ENCODE measurements at places on chromosomes 6 and 20.

DNA sequence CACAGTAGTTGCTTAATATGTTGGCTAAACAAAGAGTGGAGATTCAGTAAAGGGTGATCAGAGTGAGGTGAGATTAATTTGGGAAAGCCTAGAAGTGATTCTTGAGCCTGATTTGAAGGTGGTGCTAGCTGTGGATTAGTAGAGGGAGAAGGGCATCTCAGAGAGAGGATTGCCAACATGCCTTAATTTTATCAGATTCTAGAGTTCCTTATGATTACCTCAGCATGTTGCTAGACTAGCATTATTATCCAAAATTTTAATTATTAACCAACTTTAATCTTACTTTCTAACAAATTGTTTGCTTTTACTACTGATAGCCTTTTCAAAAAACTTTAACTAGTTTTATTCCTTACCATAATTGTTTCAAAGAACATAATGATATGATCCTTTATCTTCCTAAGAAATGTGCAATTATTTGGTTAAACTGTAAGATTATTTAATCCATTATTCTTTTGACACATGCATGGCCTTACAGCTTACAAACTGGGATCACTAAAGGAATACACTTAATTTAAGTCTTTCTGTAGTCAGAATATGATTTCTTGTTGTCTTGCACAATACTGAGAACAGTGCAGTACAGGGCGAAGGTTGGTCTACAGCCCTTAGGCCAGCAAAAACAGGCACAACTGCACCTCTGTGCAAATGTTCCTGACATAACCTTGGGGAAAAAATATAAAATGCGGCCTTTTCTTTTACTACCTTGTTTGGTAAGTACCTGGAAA lies 88.9 kb downstream of the SLC16A10 start:
- no peak for DNase-seq

DNA sequence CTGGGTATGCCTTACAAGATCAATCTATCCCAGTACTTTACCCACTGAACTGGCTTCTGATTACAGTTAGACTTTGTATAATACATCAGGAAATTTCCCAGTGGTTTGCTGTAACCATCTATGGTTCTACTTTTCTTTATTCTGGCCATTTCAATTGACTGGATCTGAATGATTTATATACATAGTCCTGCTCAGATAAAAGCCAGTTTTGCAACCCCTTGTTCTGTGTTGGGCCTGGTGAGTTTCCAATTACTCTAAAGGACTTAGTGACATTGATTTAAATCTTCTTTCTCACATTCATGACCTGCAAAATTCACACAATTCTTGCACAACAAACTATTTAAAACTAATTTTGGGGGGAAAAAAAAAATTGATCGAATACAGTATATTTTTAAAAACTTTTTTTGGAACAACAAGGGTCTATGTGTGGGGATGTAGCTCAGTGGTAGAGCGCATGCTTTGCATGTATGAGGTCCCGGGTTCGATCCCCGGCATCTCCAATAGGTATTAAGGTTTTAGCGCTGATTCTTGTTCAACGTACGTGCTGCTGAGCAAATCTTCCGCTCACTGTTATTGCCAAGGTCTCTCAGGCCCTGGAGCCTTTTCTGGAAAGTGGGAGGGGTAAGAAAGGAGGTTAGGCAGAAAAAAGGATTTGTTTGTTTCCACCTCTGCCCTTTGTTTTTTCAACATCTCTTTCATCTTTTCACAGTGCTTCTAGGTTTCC lies 117.5 kb downstream of the GPX5 start:
- peak; percentile 68 for DNase-seq

DNA sequence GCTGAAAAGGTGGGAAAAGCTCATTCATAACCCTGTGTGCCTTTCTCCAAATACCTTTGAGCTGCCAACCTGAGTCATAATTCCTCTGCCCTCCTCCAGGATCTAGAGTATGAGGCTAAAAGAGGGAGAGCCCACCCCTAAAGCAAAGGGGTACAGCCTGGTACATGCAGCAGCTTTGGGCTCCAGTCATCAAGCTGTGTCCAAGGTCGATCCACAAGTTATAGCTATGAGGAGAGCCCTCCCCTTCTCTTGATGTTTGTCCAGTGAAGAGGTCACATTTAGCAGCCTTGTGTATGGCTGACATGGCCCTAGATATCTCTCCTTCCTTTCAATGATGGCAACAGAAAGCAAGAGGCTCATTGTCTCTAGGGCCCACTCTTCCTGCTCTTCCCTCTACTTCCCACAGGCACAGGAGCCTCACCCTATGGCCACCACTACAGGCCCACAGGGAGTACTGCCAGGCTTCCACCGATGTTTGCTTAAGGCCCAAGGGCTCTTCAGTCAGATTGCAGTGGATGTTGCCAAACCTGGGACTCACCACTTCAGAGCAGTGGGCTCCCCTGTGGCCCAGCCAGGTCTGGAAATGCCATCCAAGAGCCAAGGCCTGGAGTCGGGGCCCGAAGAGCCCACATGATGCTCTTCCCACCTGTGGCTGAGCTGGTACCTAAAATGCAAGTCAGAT lies 176.8 kb downstream of the CD83 start:
- DNase-seq = no peak

GRCh38 chr6:36724514-36725390 lies 27.1 kb downstream of the RAB44 start:
- DNase-seq = peak; percentile 39

- DNase-seq = no peak
Measured at GRCh38 chr6:75114806-75115205, 91.0 kb downstream of the COL12A1 start.

- DNase-seq = no peak
Measured at GRCh38 chr20:57178582-57179111, 87.8 kb downstream of the BMP7 start.

- no peak for DNase-seq
Measured at GRCh38 chr20:39338469-39339376, 376.6 kb downstream of the DHX35 start.

GRCh38 chr6:1667012-1667804 lies 57.5 kb downstream of the FOXC1 start:
- no peak for DNase-seq

DNA sequence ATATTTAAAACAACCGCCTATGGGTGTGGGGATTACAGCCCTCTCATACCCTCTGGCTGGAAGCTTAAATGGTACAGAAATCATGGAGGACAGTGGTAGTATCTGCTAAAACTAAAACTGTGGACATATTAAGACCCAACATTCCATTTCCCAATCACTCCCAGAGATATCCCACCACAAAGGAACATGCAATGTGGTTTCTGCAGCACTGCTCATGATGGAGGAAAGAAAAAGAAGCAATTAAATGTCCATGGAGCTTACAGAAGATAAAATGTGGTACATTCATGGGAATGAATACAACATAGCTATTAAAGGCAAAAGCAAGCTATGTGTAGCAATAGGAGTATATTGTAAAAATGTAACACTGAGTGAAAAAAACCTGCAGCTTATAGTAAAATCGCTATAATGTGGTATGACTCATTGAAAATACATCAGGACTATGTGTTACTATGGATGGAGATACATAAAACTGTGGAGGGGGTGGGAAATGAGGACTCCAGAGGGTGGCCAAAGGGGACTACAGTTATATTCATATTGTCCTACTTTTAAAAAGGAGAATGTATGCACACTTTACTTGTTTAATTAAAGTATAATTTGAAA lies 22.9 kb upstream of the NNAT start:
- peak; percentile 14 for DNase-seq

DNA sequence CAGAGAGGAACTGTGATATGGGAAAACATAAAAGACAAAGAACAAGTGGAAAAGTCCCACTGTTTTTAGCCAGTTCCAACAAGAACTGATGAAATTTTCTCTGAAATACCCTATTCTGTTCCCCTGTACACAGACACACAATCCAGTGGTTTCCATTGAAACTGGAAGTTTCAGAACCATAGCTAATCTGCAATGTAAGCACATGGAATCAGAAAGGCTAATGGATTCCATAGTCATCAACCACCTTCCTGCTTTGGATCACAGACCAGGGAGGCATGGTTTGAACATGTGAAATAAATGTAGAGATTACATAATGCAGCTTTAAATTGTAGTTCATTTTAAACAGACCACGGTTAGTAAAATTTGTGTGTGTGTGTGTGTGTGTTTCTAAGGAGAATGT lies 242.1 kb downstream of the GJA1 start:
- DNase-seq = no peak

DNA sequence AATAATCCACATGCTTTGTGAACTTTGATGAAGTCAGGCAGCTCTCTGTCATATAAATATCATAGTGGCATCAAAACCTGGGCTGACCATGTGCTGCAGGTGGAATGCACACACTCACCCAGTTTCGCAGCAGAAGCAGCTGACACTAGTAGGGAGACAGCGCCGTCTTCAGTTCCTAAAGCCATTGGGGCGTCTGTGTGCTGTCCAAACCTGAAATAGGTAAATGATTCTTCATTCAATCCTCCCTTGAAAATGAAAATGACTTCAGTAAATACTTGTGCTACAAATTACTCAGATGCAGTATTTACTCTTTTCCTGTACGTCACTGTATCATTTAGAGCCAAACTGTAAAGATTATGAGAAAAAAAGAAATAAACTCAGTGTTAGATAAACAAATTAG lies 127.5 kb downstream of the EYA4 start:
- no peak for DNase-seq

- no peak for DNase-seq
Measured at GRCh38 chr6:112343977-112344376, 3.2 kb upstream of the RFPL4B start.
